ENCODE measurements at places on chromosomes 2 and 18.
A peak's percentile ranks its signal among the peaks of the same experiment; 100 is the strongest.

GRCh38 chr2:110994250-110994961 is 126.3 kb upstream of the BCL2L11 start:
- no peak for DNase-seq

GRCh38 chr2:196331851-196332250 is 160.5 kb upstream of the STK17B start:
- no peak for DNase-seq

- no peak for DNase-seq
Measured at GRCh38 chr2:191432121-191432520, 186.9 kb downstream of the MYO1B start.

GRCh38 chr2:240989451-240990265 is 8.8 kb upstream of the SNED1 start:
- DNase-seq: no peak

DNA sequence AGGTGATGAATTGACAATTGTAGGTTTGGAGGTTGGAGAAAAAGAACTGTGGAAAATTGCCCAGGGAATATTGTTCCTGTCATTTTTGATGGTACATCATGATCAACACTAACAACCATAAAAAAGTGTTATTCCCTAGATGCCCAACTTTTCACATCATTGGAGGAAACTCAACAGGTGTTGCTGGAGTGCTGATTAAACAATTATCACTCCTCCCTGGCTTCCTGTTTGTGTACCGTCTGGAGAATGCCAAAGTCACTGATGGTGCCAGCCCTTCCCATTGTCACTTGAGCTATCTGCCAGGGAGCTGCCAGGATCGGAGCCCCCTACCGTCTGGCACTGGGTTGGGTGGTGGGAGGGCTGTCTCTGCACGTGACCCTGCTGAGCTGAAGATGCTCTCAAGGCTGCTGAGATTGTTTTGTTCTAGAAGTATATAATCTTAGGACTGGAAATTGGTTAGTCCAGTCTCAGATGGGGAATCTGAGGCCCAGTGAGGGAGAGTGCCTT is 156.9 kb downstream of the PRKCE start:
- no peak for DNase-seq

DNA sequence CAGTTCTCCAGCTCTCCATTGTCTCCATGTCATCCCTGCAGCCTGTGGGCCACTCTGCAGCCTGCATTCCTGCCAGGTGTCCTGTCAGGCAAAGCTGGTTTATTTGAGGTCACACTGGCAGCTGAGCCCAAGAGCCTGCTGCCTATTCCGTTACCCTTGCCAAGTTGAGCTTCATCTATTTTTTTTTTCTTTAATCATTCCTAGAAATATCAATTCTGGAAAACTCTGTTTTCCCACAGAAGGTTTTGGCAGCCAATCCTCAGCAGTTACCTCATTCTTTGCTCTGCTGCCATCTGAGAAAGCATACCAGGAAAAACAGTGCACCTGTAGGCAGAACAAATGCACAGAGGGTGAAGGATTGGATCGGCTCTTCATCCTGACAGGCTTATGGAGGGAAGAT is 411.0 kb upstream of the ACVR2A start:
- DNase-seq: no peak

DNA sequence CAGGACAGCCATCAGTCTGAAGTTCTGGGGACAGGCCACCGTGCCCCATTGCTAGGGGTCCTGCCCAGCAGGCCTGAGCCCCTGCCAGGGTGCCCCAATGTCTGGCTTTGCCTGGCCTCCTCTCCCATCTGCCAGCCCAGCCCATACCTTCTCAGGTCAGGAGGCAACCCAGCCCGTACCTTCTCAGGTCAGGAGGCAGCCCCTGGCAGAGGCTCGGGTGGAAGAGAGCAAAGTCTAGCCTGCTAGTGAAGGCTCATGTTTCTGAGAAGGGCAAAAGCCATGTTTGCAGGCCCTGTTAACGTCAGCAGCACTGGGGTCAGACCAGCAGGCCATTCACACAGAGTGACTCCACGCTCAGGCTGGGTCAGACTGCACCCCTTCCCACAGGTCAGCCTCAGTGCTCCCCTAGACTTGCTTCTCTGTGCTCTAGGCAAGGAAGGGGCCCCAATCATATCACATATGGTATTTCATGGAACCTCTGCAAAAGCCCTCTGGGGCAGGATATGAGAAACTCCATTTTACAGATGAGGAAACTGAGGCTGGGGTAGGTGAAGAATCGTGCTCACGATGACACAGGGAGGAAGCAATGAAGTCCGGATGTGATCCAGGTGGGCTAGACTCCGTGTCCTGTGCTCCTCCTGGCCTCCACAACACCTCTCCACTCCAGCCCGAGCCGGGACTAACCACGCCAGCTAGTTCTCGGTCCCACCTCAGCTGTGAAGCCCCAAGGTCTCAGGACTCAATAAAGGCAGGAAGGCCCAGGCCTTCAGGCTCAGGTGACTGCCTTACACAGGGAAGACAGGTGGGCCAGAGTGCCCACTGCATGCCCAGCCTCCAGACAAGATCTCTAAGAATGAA is 9.5 kb downstream of the SDC1 start:
- no peak for DNase-seq

GRCh38 chr18:47120428-47120827 is 29.9 kb downstream of the HDHD2 start:
- DNase-seq: no peak

GRCh38 chr2:118048401-118048800 is 34.5 kb upstream of the CCDC93 start:
- no peak for DNase-seq

DNA sequence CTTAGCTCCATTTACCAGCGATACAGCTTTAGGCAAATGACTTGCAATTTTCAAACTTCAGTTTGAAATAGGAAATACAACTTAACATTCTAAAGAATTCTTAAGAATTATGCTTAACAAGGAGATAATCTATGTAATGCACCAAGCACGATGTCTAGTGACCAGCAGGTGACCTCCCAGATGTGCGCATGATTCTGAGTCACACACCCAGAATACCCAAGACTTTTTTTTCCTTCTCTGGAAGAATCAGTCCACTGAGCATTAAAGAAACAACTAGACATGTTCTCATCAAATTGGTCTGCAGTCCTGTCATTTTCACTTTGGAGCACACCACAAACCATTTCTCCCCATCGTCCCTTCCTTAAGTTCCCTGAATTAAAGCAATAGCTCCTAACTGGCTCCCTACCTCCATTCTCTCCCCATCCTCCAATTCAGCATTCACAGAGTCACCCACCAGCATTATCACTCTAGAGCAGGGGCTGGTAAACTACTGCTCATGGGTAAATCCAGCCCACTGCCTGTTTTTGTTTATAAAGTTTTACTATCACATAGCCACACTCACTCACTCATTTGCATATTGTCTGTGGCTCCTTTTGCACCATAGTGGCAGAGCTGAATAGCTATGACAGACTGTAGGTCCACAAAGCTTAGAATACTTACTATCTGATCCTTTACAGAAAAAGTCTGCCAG is 13.2 kb downstream of the EVA1A start:
- no peak for DNase-seq

DNA sequence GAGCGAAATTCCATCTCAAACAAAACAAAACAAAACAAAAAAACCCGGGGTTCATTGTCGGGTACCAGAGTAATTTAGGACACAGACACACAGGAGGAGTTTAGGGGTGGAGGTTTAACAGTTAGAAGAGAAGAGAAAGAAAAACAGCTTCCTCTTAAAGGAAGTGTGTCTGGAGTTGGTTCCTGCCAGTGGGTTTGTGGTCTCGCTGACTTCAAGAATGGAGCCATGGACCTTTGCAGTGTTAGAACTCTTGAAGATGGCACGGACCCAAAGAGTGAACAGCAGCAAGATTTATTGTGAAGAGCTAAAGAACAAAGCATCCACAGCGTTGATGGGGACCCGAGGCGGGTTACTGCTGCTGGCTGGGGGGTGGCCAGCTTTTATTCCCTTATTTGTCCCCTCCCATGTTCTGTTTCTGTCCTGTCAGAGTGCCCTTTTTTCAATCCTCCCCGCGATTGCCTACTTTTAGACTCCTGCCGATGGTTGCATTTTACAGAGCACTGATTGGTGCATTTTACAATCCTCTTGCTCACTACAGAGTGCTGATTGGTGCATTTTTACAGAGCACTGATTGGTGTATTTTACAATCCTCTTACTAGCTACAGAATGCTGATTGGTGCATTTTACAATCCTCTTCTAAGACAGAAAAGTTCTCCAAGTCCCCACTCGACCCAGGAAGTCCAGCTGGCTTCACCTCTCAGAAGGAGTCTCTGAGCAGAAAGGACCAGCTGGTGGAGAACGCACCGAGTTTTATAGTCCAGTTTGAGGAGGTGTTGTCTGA is 28.7 kb upstream of the ATP8B1 start:
- no peak for DNase-seq

- DNase-seq: no peak
Measured at GRCh38 chr2:218255446-218255845, 5.4 kb upstream of the GPBAR1 start.

DNA sequence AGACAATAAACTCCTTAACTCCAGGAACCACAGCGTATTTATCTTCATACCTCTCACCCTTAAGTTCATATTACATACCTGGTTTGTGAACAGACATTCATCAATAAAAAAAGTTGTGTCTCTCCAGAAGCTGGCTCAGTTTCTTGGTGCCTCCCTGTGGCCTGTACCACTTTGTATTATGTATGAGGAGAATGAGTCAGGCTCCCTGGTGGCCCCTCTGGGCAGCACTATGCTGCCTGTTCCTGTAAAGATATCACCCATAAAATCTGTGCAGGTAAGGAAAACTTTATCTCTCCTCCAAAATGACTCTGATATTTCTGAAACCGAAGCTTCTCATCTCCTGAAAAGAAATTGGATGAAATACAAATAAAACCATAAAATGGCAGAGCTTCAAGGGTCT is 198.4 kb upstream of the NT5C1B start:
- no peak for DNase-seq

DNA sequence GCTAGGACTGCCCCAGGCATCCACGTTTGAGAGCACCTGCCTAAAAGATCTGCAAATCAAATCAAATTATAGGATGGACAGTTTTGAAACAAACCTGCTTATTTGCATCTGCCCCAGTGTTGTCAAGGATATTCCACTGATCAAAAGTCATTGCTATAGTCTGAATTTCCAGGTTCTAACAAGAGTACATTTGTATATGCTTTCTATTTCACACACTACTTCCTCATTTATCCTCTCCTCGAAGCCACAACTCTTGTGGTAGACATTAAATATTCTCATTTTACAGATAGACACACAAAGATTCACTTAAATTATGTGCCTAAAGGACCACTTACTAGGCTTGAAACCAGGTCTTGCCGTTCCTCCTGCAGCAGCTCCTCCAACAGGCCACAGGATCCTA is 11.9 kb upstream of the TET3 start:
- no peak for DNase-seq

DNA sequence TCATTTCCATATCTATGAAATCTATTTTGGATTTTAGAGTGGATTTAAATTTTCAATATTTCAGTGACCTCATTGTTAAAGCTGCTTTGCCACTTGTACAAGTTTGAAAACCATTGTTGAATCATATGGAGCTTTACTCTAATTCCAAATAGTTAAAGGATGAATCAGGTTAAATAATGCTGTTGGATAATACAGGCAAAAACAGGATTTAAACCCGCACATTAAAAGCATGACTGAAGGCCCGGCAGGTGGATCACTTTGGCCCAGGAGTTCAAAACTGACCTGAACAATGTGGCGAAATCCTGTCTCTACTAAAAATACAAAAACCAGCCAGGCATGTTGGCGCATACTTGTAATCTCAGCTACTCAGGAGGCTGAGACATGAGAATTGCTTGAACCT is 68.3 kb downstream of the RIF1 start:
- DNase-seq: no peak

DNA sequence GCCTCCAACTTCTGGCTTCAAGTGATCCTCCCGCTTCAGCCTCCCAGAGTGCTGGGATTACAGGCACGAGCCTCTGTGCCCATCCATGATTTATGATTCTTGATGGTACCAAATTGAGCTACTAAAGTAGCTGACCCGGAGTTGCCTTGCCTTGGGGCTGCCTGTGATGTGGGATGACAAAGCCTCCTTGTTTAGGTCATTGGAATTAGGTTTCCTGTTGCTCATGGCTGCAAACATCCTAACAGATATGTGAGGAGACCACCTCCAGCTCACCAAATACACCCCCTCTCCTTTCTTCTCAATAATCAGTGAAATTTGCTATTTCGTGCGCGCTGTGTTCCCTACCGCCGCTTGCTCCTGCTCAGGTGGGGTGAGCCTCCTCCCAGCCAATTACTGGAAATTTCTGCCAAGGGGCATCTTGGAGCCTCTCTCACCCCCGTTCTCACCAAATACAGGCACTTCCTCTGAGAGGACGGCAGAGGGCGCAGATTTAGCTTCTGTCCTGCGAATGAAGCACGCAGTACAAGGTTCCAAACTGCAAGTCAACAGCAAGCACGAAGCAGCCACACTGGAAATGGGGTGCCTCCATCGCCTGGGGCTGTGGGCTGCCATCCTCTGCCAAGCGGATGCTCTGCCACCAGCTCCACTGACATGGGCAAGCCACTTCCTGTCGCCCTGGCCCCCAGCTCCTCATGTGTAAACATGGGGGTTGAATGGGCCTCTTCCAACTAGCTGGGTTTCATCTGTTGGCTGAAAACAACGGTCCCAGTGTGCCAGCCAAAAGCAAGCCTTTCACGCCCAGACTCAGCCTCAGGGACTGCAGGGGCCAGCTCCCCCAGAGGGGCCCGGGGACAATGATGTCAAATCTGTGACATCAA is 71.7 kb downstream of the NCAPH start:
- peak; percentile 59 for DNase-seq

DNA sequence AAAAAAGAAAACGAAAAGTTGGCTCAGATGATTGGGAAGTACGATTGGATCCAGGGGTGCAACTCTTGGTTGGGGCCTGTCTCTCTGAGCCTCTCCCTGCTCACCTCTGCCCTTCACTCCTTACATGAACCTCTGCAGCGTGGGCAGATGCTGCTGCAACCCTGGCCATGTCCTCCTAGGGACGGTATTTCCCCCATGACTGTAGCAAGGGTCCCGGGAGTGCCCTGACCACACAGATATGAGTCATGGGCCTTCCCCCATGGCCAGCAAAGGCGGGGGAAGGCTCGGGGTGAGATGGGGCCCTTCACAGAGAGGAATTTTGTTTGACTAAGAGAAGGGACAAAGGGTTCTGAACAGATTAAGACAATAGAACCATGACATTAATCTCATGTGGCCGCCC is 129.0 kb downstream of the NCK2 start:
- DNase-seq: no peak

- no peak for DNase-seq
Measured at GRCh38 chr18:1018181-1018681, 113.6 kb downstream of the ADCYAP1 start.

GRCh38 chr18:14914121-14914520 is 166.1 kb downstream of the ANKRD30B start:
- DNase-seq: no peak

GRCh38 chr2:238939074-238939473 is 91.2 kb downstream of the TWIST2 start:
- no peak for DNase-seq

DNA sequence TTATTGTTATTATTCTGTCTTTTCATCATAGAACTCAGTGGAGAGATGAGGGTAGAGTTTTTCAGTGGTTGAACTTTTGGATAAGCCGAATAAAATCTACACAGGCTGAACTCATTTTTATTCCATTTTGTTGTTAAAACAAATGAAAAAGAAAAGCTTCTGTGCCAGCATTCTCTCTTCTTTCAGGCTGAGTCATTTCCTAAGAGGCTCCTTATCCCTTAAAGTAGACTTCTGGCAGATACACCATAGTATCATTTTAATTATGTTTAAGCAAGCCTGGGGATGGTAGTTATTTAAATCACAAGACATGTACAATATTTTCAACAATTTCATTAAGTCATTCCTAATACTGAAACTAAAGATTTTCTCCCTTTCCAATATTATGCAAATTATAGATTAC is 1364.0 kb upstream of the NRXN1 start:
- DNase-seq: no peak

GRCh38 chr2:40373111-40373510 is 78.8 kb downstream of the SLC8A1 start:
- DNase-seq: no peak
